ENCODE measurements at places on chromosomes 2 and 18. TPM values are rescaled to one million over a fixed set of nuclear protein-coding genes. Genes with fewer than 3 reads are reported as not detected.

ACKR3 gene
- 3.8 TPM for polyA plus RNA-seq

C2orf81 gene
- polyA plus RNA-seq: 1.4 TPM

GKN2 gene
- not detected for polyA plus RNA-seq

GRCh38 chr2:109020217-109020637 lies 31.2 kb upstream of the EDAR start:
- H3K36me3 ChIP-seq: no peaks in the 10 kb centered on the region
- no peak for DNase-seq
- H3K4me3 ChIP-seq: no peak overlapping the region
- H3K27ac ChIP-seq: no peak overlapping the region
- peaks cover 7% of the 10 kb centered on the region for H3K27me3 ChIP-seq

DNA sequence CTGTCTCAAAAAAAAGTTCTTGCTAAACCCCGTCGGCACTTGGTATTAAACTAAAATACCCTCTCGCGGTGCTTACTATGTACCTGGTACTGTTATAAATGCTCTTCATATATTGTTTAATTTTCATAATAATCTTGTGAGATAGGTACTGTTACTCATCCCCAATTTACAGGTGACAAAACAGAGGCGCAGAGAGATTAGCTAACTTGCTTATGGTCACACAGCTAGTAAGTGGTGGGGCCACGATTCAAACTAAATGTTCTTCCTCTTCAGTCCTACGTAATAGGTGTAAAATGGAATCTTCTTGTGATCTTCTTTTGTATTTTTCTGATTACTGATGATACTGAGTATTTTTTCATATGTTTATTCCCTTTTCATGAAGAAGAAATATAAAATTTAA lies 51.3 kb downstream of the TET3 start:
- H3K27ac ChIP-seq: peak overlapping the region; percentile 38
- H3K27me3 ChIP-seq: no peaks in the 10 kb centered on the region
- H3K4me3 ChIP-seq: no peak overlapping the region
- no peaks in the 10 kb centered on the region for H3K36me3 ChIP-seq
- peaks cover 16% of the 10 kb centered on the region for H3K4me1 ChIP-seq

DNA sequence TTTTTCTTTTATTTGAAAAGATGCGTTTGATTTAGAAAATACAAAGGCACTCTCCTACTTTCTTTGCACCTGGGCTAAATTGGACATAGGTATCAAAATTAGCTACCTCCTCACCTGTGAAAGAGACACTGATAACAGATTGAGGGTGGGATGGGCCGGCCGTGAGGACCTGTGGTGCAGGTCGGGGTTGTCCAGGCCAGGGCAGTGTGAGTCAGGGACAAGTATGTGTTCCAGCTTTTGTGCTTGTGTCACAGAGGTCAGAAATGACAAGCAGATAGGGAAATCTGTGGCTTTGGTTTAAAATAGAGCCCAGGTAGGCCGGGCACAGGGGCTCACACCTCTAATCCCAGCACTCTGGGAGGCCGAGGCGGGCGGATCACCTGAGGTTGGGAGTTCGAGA lies 22.6 kb downstream of the MYL12B start:
- H3K4me1 ChIP-seq: no peaks in the 10 kb centered on the region
- no peak overlapping the region for H3K4me3 ChIP-seq
- H3K27me3 ChIP-seq: no peaks in the 10 kb centered on the region
- no peak for DNase-seq
- H3K27ac ChIP-seq: no peak overlapping the region

GRCh38 chr18:43994381-43994780 lies 686.3 kb upstream of the SETBP1 start:
- no peaks in the 10 kb centered on the region for H3K4me1 ChIP-seq
- no peaks in the 10 kb centered on the region for H3K36me3 ChIP-seq
- H3K4me3 ChIP-seq: no peak overlapping the region
- H3K27me3 ChIP-seq: no peaks in the 10 kb centered on the region
- DNase-seq: no peak

DNA sequence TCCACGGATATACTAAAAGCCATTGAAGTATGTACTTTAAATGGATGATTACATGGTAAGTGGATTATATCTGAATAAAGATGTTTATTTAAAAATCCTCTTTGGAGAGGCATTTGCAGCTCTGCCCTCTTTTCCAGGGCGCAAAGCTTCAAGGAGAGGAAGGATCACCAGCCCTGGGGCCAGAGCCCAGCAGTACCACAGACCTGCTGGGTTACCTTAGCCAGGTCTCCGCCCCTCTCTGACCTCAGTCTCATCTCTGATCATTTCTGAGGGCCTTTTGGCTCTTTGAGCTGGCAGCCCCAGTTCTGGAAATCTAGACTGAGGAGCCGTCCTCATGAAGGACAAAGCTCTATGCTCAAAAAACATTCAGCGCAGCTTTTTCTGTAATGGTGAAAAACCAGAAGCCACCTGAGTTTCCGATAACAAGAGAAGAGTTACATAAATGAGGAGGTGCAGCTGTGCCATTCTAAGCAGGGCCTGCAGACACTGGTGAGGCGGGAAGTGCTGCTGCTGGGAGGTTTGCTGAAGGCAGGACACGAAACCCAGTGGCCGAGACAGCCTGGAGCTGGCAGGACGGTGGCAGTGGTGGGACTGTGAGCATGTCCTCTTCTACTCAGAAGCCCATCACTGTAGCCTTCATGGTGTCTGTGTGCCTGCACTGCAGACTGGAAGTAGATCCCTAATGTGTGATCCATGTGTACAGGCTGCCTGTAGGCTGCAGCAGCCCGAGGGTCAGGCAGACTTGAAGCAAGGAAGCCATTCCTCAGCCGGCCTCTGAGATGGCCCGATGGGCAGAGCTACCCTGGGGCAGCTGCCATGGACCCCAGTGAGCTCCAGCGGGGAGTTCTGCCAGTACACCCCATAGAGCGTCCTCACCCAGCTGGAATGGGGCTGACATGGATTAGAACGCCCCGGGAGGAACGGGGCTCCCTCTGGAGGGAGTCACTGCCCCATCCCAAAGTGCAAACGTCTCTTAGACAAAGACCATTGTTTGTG lies 27.7 kb downstream of the ADRA2B start:
- H3K4me1 ChIP-seq: no peaks in the 10 kb centered on the region
- DNase-seq: no peak
- H3K4me3 ChIP-seq: no peak overlapping the region
- H3K27ac ChIP-seq: no peak overlapping the region

GRCh38 chr2:121219866-121220265 lies 65.1 kb downstream of the TFCP2L1 start:
- DNase-seq: no peak
- no peak overlapping the region for H3K4me3 ChIP-seq
- H3K27ac ChIP-seq: no peak overlapping the region
- no peaks in the 10 kb centered on the region for H3K27me3 ChIP-seq
- H3K4me1 ChIP-seq: no peaks in the 10 kb centered on the region

All from small intestine (tissue), 16 donors.